Hematopoietic multipotent progenitor cell treated with erythropoietin and hydrocortisone succinate and interleukin-3 and kit ligand, for 17 days (in vitro differentiated cells): ENCODE measurements at places on chromosomes 2 and 18.
A peak's percentile ranks its signal among the peaks of the same experiment; 100 is the strongest.

DNA sequence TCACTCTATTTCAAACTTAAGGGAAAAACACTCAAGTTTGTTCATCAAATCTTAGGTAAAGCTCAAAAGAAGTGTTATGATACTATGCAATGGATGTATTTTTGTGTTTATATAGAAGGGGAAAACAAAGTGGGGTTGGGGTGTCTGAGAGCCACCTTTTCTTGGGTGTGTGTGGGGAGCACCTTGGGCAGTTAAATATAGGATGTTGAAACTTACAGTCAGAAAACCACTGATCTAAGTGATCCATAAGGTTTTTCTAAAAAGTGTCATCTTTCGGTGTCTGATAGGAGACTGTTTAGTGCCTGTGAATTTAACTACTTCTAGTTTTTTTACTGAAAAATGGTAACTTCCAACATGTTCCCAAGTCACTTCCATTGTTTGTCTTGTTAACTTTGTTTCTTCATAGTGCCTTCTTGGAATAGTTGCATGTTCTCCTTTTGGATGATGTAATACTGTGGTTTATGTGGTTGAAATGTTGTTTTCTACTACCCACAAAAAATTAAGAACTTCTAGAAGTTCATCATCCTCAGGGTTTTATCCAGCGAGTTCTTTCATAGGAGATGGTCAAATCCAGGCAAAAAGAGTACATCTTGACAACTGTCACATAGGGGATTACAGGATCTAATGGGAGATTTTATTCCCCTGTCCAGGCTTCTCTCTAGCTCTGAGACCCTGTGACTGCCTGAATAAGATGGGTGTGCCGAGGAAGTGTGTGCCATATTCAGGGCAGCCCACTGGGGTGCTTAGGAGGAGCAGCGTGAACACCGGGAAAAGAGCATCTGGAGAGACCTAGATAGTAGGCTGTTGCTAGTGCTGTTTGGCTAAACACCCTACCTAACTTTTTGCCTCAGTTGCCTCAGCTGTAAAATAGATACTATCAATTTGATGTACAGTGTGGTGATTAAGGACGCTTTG lies 46.2 kb downstream of the CAB39 start:
- DNase-seq: no peak

- DNase-seq: no peak
Measured at GRCh38 chr2:100423631-100424030, 6.2 kb upstream of the CHST10 start.

- no peak for DNase-seq
Measured at GRCh38 chr2:222193328-222193983, 105.3 kb downstream of the PAX3 start.

DNA sequence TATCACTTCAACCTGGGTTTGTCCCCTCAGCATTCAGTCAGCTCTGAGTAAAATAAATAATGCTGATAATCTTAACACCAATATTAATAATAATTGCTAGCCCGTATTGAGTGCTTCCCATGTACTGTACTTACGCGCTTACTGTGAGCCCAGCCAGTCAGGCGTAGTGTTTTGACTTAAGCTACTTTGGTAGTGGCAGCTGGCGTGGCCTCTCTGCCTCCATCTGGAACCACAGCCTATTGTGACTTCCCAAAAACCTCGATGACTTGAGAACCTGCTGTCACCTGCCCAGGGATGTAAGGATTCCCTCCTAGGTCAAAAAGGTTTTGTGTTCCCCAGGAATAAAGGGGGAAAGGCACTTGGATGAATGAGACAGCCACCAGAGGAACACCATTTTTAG lies 53.2 kb downstream of the SUMO1 start:
- no peak for DNase-seq

DNA sequence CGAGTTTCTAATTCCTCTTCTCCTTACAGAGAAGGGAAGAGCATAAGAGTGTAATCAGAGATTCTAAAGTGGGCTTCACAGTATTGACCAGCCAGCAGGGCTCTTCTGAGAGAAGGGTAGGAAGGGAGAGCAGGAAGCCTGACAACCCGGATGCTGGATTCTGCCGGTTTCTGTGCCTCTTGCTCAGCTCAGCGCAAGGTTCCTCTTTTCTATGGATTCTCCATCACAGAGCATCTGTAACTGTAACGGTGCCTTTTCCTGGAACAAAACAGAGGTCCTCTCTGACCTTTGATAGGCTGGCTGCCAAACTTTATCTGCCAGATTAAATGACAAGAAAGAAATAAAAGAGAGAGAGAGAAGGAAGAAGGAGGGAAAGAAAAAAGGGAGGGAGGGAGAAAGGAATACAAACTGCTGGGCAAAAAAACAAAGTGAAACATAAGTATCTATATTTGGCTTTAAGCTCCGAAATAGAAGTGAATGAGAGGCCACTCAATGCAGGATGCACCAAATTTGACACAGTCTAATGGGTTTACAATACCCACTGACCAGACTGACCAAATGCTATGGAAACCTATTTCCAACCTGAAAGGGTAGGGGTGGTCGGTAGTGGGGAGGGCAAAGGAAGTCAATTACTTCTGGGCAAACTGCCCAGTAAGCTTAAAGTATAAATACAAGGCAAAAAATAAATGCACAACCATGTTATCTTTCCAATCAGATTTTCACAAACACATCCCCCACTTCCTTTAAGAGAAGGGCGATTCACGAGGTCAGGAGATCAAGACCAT lies 59.2 kb downstream of the PIEZO2 start:
- DNase-seq: no peak

DNA sequence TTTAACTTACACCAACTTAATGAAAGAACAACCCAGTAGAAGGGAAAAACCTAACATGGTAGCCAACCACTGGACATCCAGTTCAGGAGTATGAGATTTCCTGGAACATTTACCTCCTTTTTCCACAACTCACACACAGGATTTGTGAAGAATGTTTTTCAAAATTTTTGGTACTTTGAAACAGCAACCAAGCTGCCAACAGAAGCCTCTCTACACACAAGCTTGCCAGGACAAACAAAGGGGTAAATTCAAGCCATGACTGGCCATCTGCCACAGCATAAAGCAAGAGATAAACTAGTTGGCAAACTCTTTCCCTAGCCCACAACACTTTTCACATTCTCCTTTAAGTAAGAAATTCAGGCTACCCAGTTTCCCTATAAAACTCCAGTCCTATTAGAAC lies 21.4 kb downstream of the MGAT4A start:
- no peak for DNase-seq

- DNase-seq: no peak
Measured at GRCh38 chr18:56109757-56110156, 521.8 kb upstream of the TCF4 start.

DNA sequence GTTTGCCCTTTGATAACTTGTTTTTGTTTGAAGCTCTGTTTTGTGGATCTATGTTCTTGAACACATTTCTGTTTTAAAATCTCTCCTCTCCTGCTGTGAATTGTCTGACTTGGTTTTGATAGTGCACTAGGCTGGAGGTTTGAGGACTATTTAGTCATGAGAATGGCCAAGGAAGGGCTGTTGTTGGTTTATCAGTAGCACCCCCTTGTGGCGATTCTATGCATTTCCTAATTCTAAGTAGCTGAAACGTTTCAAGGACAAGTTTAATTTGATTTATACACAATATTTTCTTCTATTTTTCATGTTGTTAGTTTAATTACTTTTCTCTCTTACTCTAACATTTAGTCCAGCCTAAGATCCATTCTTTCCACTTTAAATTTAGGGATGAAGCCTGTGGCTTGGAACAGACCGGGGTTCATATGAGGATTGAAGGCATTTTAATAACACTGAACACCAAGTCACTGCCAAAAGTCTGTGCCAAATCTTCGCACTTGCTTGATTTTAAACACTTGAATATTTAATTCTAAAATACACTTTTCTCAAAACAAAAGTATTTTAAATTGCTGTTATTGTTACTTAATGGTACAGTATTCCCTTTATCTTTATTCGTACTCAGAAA lies 166.0 kb downstream of the SOCS6 start:
- DNase-seq: peak; percentile 37

DNA sequence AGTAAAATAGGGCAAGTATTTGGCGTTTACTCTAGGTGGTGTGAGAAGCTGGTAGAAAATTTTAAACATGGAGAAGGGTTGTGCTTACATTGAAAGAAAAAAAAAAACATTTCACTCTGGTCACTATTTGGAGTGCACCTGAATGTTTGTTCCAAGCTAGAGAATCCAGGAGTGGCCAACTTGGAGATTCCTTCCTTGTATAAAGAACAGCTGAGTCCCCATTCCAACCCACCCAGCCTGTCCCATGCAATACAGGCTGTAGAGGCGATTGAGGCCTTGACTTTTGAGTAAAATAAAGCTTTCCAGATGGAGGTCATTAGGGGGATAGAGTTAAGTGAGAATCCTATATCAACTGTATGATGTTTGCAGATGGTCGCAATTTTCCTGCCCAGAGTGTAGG lies 203.8 kb upstream of the SYT4 start:
- DNase-seq: no peak

GRCh38 chr2:21657445-21657844 lies 533.7 kb downstream of the TDRD15 start:
- DNase-seq: no peak

- DNase-seq: no peak
Measured at GRCh38 chr2:196980473-196980872, 54.0 kb upstream of the PGAP1 start.

DNA sequence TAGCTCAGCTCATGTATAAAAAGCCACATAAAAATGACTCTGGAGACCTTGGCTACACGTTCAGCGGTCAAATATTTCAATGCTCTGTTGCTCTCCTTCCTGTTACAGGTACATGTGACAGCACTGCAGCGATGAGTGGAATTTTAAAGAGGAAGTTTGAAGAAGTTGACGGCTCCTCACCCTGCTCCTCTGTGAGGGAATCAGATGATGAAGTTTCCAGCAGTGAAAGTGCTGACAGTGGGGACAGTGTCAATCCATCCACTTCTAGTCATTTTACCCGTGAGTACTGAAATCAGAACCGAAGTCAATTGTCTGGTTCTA lies 125.4 kb downstream of the CSRNP3 start:
- DNase-seq: no peak

- DNase-seq: no peak
Measured at GRCh38 chr2:47070155-47070919, 84.8 kb downstream of the STPG4 start.

GRCh38 chr18:7370802-7371201 lies 139.9 kb downstream of the LRRC30 start:
- no peak for DNase-seq

DNA sequence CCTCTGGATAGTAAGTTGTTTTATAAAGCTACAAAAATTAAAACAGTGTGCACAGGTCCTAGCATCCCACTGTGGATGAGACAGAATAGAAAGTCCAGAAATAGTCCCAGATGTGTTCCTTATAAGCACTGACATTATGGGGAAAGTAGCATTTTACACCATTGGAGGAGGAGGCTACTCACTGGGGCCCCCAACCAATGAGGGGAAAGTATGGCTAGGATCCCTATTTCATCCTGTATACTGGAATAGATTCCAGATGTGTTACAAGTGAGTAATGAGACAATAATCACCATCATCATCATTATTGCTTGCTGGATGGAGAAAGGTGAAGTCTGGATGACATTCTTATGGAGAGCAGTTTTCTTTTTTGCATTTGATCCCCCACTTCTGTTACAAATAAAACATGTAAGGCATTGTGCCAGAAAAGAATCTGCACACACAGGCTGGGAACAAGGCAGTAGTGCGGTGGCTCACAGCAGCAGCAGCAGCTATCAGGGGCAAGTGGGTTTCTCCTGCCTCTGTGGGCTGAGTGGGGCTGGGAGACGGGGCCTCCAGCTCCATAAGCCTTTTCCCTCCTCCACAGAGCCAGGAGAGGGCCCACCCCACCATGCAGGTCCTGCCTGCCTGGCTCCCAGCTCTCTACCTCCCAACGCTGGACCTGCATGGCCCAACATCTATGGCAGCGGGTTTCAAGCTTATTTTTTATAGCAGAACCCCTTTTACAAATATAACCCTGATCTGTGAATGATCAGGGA lies 5.0 kb downstream of the ARID5A start:
- DNase-seq: no peak

DNA sequence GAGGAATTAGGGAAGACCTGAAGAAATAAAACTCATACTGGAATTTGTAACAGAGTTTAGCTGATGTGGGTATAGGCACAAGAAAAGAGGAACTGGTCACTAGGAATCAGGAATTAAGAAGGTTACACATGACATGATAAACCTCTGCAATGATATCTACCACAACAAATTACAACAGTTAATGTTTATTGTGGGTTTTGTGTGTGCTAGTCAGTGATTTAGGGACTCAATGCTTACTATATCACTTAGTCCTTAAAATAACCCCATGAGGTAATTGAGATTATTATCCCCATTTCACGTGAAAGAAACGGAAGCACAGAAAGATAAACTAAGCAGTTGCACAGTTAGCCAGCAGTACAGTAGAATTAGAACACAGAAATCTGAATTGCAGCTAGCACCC lies 415.8 kb upstream of the ZEB2 start:
- DNase-seq: no peak

DNA sequence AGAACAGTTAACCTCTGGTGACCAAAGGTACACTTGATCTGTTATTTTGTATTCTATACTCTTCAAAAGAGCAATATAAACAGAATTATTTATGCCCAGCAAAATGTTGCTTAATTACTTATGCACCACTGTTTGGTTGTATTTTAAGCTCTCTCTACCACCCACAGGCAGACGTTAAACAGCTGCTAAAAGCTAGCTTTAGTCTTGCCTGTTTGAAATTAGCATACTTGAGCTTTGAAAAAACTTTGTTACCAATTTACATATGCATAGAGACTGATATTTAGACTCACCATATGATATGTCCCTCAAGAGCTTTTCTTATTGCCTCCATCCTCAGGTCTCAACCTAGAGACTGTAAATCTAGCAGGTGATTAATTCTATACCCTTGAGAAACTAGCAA lies 426.9 kb downstream of the NR4A2 start:
- DNase-seq: no peak

- no peak for DNase-seq
Measured at GRCh38 chr2:198905881-198906612, 551.7 kb downstream of the SATB2 start.

DNA sequence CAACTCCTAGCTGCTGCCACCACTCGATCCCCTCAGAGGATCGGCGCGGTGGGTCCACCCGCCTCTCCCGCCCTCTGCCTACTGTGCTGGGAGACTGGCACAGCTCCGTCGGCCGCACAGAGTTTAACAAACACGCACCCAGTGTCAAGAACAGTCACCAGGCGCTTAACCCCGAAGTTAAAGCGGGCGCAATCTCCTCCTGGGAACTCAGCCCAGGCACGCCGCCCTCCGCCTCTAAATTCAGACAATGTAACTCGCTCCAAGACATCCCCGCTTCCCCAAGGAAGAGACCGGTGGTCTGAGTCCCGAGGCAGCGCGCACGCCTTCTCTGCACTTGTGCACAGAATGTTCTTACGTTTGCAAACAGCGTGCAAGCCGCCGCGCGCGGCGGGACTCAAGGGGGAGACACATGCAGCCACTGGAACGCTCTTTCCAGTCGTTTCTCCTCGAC lies 533 bp downstream of the CXCR4 start:
- DNase-seq: no peak

DNA sequence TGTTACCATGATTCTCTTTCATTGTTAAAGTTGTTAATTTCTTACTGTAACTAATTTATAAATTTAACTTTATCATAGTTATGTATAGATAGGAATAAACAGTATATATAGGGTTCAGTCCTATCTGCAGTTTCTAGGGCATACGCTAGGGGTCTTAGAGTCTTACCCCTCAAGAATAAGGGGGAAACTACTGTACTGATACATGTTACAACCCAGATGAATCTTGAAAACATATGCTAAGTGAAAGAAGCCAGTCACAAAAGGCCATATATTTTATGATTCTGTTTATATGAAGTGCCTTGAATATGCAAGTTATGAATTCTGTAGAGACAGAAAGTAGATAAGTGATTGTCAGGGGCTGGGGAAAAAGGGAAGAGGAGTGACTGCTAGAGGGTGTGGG lies 52.4 kb downstream of the RTN4 start:
- DNase-seq: no peak
